ENCODE measurements at places on chromosomes 3 and 15. TPM values are rescaled to one million over a fixed set of nuclear protein-coding genes. Genes with fewer than 3 reads are reported as not detected.
A peak's percentile ranks its signal among the peaks of the same experiment; 100 is the strongest.

DNA sequence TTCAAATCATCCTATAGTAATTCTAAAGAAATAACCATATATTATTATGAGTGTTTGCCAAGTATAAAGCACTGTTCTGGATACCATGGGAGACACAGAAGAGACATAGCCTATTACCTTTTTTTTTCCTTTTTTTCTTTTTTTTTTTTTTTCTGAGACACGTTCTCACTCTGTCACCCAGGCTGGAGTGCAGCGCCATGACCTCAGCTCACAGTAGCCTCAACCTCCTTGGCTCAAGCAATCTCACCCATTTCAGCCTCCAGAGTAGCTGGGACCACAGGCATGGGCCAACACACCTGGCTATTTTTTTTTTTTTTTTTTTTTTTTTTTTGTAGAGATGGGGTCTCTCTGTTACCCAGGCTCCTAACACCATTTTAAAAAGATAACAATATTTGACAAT is 30.9 kb downstream of the CBLB start:
- DNase-seq, result no peak

- DNase-seq, result no peak
These were observed 15.2 kb downstream of the RAB11A start for GRCh38 chr15:65884511-65884910.

- DNase-seq, result no peak
These were observed 218.8 kb downstream of the PLCL2 start for GRCh38 chr3:17103579-17103978.

DNA sequence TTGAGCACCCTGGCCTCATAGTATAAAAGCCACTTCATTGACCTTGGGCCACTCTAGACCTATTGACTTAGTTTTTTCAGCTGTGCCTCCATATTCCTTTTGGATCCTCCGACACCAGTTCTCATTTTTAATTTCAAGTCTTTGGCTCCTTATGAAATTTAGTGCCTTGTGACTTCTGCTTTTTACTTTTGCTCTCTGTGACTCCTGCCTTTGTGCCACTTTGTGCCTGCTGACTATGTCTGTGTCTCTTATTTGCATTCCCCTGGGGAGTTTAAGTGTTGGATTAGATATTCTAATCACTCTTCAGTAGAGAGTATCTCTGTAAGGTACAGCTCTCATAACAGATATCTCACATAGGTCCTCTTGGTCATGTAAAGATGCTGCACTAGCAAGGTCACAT is 39.6 kb upstream of the GPR149 start:
- no peak for DNase-seq

- no peak for DNase-seq
These were observed 60.4 kb downstream of the KBTBD12 start for GRCh38 chr3:127975153-127976029.

DNA sequence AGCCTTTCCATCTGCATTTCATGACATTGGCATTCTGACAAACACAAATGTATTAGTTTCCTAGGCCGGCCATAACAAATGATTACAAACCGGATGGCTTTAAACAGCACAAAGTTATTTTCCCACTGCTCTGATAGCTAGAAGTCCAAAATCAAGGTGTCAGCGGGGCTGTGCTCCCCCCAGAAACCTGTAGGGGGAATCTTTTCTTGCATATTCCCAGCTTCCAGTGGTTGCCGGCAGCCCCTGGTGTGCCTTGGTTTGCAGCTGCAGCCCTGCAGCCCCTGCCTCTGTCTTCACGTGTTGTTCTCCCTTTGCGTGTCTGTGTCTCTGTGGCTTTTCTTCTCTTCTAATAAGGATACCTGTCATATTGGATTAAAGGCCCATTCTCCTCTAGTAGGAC is 79.0 kb upstream of the CDV3 start:
- peak; percentile 39 for DNase-seq

DNA sequence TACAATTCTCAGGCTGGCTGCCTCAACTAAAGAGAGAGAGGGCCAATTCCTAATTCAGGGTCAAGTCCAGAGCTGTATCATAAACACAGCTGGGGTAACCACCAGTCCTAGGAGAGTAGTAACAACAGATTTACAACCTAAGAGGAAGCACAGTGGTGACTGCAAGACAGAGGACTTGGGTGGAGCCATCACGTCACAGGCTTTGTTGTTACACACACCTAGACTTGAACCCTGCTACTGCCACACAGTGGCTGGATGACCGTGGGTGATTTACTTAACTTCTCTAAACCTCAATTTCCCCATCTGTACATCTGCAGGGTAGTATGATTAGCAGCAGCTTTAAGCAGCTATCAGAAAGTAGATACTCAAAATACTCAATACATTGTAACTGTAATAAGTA is 78.6 kb downstream of the MYLK start:
- DNase-seq, result no peak

- peak; percentile 69 for DNase-seq
These were observed 408 bp downstream of the WDR82 start for GRCh38 chr3:52277972-52278509.

DNA sequence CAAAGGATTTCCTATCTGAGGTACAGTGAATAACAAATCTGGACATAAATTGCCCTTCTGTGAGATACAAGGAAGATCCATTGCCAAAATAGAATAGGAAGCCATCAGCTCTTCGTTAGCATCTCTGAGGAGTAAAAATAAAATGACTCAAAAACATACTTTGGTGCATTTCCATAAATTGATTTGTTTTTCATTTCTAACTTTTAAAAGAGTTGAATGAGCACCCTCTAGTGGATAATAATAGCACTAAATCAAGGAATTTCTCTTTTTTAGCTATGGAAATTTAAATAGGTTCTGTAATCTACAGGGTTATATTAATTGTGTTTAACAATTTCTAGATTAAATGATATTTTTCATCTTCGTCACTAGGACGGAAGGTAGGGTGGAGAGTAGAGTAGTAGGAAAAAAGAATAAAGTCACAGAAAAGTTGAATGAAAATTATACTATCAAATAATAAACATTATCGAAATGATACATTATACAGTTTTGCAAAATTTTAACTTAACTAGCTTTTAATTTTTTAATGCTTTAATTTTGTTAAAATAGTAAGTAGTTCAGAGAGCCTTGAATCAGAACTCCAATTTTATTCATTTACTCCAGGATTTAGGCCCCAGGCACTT is 6.4 kb downstream of the NSUN3 start:
- DNase-seq, result no peak

PSMD6 gene
- 78.6 TPM for total RNA-seq

MUC20 gene
- total RNA-seq, result not detected

DNA sequence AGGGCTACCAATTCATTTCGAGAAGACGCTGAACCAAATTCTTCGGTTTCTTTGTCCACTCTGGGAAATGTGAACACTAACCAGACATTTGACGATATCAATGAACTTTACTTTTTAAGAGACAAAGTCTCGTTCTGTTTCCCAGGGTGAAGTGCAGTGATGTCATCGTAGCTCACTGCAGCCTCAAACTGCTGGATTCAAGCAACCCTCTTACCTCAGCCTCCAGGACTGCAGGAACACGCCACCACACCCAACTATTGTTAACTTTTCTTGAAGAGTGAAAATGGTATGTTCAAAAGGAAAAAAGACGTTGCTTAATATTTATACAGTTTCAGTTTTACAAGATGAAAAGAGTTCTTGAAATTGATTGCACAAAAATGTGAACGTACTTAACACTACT is 30.6 kb downstream of the MB21D2 start:
- DNase-seq, result no peak

- no peak for DNase-seq
These were observed 7.0 kb upstream of the OXTR start for GRCh38 chr3:8776406-8776805.

GRCh38 chr3:65445573-65446169 is 593.0 kb downstream of the MAGI1 start:
- DNase-seq, result no peak

CIB2 gene
- 131 TPM for total RNA-seq

SLC12A1 gene
- not detected for total RNA-seq

FBXO40 gene
- total RNA-seq, result not detected

CFAP44 gene
- 1.3 TPM for total RNA-seq

- DNase-seq, result no peak
These were observed 284.1 kb upstream of the LRRFIP2 start for GRCh38 chr3:37458162-37459120.

- DNase-seq, result no peak
These were observed 273.3 kb downstream of the NSUN3 start for GRCh38 chr3:94336046-94336753.

GRCh38 chr3:68004091-68004490 is 349.7 kb upstream of the SUCLG2 start:
- no peak for DNase-seq

GRCh38 chr3:48711727-48712126 is 5.3 kb downstream of the IP6K2 start:
- DNase-seq, result no peak

GRCh38 chr3:175404027-175404426 is 544.9 kb downstream of the NAALADL2 start:
- DNase-seq, result no peak

ESYT3 gene
- not detected for total RNA-seq

DNA sequence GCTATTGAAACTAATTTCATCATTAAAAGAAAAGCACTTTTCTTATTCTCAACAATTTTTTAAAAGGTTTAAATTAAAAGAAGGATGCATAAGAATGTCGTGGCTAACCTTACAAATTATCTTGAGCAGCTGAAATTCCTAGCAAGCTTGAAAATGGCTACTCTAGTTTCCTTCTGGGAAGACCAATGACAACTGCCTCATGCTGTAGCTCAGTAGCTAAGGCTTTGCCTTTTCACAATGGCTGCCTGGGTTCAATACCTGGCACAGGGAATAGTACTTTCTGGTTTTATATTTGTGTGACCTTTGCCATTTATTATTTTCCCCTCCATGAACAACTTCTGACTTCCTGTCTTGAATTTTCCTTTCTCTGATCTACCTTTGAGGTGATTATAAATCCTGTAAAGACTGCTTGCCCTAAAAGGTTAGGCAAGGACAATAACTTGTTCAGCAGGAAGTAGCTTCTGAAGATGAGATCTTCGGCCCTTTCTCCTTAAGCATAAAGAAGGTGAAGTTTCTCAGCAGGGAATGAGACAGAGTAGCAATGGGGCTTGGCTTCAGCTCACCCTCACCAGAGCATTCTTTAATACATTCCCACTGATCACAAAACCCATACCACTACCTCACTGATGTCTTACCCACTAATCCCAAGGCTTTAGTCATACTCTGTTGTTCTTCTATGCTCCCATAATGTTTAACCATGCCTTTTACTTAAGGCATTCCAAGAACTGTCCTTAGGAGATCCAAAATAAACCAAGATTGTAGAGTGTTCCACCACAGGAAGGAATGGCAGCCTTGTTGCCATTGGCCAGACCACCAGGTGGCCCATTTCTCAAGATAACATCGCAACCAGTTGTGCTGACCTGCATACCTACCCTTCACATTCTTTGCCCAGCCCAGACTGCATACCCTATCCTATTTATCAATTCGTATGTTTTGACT is 276.8 kb downstream of the ULK4 start:
- no peak for DNase-seq

LYZL4 gene
- total RNA-seq, result not detected

- no peak for DNase-seq
These were observed 3.2 kb upstream of the BLOC1S6 start for GRCh38 chr15:45583731-45584639.

- no peak for DNase-seq
These were observed 6.2 kb downstream of the MELTF start for GRCh38 chr3:197023241-197023997.

DNA sequence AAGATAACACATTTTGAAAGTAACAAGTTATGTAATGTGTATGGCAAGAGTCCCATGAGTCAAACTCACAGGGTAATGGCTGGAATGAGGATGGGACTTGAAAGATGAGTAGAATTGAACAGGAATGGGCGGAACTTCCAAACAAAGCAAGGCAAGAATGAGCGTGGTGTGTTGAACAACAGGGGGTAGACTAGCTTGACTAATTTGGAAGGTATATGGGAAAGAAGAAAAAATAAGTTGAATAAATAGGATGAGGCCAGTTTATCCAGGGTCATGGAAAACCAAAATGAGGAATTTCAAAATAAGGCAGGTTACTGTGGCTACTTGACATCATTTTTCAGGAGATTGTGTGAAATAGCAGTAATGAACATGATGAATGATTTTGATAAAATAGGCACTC is 2.5 kb upstream of the DPH6 start:
- no peak for DNase-seq

RTP3 gene
- not detected for total RNA-seq

DNA sequence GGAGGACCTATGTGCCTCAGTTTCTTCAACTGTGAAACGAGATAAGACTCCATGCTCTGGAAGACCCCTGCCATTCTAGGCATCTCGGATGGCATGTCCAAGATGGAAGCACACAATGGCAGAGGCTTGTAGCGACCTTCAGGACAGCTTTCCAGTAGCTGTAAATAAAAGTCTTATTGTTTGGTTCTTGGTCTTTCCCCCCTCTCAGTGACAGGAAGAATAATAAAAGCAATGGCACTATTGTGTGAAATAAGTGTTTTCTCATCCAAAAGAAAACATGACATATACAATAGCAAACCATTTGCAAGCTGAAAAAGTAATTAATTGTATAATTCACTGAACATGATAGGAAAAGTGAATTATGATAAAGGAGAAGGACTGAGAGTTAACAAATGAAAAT is 32.5 kb upstream of the CD47 start:
- no peak for DNase-seq

GRCh38 chr3:45688194-45688881 is 858 bp upstream of the SACM1L start:
- peak; percentile 62 for DNase-seq

DNA sequence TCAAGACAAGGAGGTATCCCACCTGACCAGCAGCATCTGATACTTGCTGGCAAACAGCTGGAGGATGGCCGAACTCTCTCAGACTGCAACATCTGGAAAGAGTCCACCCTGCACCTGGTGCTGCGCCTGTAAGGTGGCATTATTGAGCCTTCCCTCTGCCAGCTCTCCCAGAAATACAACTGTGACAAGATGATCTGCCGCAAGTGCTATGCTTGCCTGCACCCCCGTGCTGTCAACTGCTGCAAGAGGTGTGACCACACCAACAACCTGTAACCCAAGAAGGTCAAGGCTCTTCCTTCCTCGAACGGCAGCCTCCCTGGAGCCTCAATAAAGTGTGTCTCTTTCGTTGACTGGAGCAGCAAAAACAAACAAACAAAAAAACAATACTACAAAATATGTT is 2.2 kb upstream of the SLC4A7 start:
- DNase-seq, result no peak

GRCh38 chr3:119594066-119594465 is 3.6 kb upstream of the PLA1A start:
- no peak for DNase-seq

PRSS50 gene
- not detected for total RNA-seq

- DNase-seq, result no peak
These were observed 6.5 kb downstream of the KLHL18 start for GRCh38 chr3:47288966-47289910.

HIGD2B gene
- not detected for total RNA-seq

GRCh38 chr3:4806535-4807108 is 172.6 kb upstream of the BHLHE40 start:
- no peak for DNase-seq

IGSF10 gene
- total RNA-seq, result 0.05 TPM

GRCh38 chr15:93294066-93294465 is 205.1 kb upstream of the RGMA start:
- no peak for DNase-seq

GRCh38 chr3:66534304-66534845 is 33.6 kb upstream of the LRIG1 start:
- no peak for DNase-seq

FANCD2 gene
- total RNA-seq, result 7.0 TPM

- DNase-seq, result no peak
These were observed 49.1 kb downstream of the PLS1 start for GRCh38 chr3:142645236-142645793.

- DNase-seq, result no peak
These were observed 7.2 kb upstream of the HHLA2 start for GRCh38 chr3:108289159-108289558.

- no peak for DNase-seq
These were observed 2.6 kb upstream of the MAP4 start for GRCh38 chr3:48018841-48019240.

Measured in glutamatergic neuron (in vitro differentiated cells).